ENCODE measurements at places on chromosomes 11 and 22.

DNA sequence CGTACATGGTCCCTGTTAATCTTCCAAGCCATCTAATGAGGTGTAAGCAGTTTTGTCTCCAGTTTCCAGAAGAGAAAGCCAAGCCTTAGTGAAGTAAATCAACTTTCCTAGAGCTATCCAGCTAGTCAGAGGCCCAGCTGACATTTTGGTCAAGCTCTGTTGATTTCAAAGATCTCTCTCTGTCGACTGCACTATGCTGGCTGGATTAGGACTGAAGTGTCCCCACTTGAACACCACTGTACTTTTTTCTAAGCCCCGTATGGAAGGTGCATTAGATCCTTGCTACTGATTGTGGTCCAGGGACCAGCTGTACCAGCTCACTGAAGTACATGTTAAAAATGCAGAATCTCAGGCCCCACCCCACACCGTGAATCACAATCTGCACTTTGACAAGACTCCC lies 176.5 kb upstream of the NAV2 start:
- no peak for DNase-seq

- DNase-seq, result peak; percentile 23
Measured at GRCh38 chr11:62958547-62959421, 26.0 kb downstream of the SLC22A6 start.

GRCh38 chr22:46476547-46476941 lies 60.9 kb downstream of the CELSR1 start:
- no peak for DNase-seq

DNA sequence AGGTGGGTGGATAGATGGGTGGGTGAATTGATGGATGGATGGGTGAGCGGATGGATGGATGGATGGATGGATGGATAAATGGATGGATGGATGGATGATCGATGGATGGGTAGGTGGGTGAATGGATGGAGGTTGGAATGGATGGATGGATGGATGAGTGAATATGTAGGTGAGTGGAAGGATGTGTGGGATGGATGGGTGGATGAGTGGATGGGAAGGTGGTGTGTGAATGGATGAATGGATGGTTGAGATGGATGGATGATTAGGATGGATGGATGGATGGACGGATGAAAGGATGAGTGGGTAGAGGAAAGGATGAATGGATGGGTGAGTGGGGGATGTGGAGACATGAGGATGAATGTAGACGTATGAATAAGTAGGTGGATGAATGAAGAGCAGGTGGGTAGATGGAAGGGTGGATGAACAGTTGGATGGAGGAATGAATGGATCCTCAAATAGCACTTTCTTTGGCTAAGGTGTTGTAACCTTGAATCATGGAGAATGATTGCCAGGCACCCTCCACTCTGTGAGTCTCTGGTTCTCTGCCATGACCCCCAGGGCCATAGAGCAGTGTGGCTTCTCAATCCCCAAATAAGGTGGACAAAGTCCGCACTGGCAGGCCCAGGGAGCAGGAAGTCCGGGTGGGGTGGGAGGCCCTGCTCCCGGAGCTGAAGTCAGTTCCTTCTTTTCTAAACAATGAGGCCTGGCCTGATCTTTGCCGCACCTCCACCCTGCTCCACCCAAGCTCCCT lies 36.9 kb downstream of the IGF2 start:
- DNase-seq, result no peak

GRCh38 chr11:85407648-85408047 lies 219.5 kb downstream of the DLG2 start:
- no peak for DNase-seq

DNA sequence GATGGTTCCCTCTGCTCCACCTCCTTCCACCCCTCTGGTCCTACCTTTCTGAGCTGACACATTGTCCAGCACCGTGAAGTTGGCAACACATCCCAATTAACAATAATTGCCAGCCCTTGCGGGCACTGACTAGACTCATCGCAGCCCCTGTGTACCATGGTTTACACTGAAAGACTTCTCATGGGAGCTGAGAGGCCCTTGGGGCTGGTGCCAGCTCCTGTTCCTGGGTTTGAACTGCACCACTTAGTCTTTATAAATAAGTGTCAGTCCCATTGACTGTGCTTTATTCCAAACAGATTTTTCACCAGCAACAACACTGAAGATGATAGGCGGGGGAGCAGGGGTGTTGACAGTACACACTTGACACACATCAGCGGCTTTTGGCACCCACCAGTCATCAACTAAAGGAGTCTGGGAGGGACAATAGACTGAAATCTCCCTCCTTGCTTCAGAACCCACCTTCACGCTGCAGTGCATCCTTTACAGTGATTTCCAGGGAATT lies 447.3 kb downstream of the NTM start:
- DNase-seq, result no peak

DNA sequence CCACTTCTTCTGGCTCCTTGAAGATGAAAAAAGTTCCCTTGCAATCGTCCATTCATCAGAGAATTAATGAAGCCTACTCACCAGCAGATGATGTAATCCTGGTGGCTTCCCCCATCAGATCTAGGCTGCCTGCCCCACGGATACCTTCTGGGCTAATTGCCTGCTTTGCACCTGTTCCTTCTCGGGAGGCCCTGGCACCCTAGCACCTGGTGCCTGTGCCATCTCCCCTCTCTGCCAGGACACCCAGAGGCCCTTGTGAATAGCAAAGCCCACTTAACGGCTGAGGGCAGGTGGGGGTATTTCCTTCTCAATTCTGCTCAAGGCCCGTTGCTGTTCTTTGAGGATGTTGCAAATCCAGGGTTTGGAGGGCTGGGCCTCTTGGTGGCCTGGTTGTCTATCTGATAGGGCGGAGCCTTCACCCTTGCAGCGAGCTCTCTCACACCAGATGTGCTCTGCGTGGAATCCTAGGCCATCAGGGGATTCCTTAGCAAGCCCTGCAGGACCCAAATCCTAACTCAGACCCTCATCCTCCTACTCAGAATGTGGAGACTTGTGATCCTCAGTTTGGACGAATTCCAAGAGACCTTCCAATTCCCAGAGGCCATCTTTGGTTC lies at the start of gene LMO2:
Gene LMO2, minus strand, starts transcription at position 363 of the 614 bp plus-strand sequence. CDS start 22,360 bp downstream, outside the sequence.
- no peak for DNase-seq

DNA sequence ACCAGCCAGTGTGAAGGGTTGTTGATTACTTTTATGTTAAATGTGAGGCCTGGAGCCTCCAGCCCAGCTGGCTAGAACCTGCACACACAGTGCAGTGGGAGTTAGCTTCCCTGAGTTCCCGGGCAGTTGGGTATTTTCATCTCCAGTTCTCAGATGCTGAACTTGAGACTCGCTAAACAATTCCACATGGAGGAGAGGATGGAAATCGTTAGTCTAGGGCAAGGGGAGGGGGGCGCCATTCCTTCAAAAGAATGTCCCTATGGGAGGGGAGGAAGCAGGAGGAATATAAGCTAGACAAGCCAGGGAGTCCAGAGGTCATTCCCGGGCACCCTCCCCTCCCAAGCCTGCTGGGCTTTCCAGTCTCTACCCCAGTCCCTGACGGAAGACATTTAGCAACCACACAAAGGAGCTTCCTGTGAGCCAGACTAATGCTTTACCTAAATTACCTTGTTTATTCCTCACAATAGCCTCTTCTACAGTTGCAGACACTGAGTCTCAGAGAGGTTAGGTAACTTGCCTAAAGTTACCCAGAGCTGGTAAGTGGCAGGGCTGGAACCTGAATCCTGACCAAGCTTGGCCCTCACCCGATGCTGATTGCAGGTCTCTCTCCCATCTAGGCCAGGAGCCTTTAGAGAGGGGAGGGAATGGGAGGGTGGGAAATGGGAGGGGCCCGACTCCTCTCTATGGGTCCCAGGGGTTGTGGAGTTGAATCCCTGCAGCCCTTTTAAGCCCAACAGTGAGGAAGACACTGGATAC lies 1.9 kb upstream of the TSKU start:
- DNase-seq, result no peak

DNA sequence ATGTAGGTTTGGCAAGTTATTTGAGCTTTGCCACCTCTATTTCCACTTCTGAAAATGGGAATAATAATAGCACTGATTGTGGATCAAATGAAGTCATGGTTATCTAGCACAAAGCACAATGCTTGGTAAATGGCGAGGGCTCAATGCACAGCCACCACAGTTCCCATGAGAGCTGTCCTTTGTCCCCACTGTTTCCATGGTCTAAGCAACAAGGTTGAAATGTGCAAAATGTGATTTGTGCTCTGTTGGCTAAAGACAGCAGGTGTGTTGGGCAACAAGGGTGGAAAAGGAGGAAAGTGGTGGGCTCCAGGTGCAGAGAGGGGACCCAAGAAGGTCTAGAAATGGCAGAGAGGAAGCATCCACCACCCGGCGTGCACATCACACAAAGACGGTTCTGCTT lies 200.5 kb downstream of the TRIM29 start:
- DNase-seq, result no peak

GRCh38 chr11:16814410-16815046 lies 76.1 kb downstream of the C11orf58 start:
- no peak for DNase-seq

DNA sequence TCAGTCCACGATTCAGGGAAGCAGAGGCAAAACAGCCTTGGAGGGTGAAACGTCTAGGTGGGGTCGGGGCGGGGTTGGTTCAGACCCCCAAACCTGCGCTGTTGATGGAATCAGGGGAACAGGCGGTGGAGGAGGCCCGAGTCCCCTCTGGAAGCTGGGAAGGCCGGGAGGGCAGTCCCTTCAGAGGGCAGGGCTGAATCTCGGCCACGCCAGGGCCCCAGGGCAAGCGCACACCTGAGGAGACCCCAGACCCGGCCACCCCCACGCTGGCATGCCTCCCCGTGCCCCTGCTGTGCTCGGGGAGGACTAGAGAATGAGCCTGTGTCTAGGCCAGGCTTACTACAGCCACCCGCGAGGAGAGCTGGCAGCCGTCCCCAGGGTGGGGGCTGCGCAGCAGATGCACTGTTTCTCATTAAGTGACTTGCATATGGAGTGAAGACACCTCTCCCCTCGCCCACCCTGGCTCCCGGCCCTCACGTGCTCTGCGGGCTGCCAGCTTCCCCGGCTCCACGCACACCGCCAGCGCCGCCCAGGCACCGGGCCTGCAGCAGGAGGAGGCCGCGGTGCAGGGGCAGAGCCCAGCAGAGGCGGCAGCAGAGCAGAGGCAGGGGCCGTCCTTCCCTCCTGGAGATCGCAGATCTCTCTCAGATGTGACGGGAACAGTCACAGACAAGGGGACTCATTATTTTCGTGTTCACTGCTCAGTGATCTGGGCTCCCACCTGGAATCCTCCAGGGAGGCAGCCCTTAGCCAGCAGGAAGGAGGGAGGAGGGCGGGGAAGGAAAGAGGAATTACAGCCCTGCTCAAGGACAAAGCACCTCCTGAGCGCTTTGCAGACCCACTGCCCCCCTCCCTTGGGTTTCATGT lies 47.1 kb upstream of the OPCML start:
- DNase-seq, result no peak
